Foreskin keratinocyte (primary cell): ENCODE measurements at places on chromosomes 3 and 15. TPM values are rescaled to one million over a fixed set of nuclear protein-coding genes. Genes with fewer than 3 reads are reported as not detected.

Gene TRPM1
- total RNA-seq, result not detected in 2 replicates

Gene ASTE1
- total RNA-seq, result 5.1 and 5.3 TPM in 2 replicates

Gene SSUH2
- total RNA-seq, result 0.11 and 0.27 TPM in 2 replicates

Gene SPATA12
- 0.03 TPM in 1 of 2 replicates, not detected in the other for total RNA-seq

Gene RTP3
- total RNA-seq, result not detected in 2 replicates
